B cell (primary cell): ENCODE measurements at places on chromosomes 1 and 21.
A peak's percentile ranks its signal among the peaks of the same experiment; 100 is the strongest.

GRCh38 chr1:62159940-62160348, 34.7 kb upstream of the L1TD1 start:
- no peak for DNase-seq

DNA sequence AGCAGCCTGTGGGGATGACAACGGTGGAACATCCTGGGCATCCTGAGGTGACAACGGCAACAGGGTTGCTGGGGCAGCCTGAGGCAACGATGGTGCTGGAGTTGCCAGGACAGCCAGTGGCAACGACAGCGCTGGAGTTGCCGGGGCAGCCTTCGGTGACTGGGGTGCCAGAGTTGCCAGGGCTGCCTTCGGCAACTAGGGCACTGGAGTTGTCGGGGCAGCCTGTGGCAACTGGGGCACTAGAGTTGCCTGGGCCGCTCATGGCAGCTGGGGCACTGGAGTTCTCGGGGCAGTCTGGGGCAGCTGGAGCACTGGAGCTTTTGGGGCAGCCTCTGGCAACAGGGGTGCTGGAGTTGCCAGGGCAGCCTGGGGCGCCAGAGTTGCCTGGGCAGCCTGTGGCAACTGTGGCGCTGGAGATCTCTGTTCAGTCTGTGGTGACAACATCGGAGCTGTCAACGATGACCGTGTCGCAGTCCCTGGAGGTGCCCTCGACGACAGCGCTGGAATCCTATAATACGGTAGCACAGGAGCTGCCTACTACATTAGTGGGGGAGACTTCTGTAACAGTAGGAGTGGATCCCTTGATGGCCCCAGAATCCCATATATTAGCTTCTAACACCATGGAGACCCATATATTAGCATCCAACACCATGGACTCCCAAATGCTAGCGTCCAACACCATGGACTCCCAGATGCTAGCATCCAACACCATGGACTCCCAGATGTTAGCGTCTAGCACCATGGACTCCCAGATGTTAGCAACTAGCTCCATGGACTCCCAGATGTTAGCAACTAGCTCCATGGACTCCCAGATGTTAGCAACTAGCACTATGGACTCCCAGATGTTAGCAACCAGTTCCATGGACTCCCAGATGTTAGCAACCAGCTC, 8.2 kb downstream of the SON start:
- no peak for DNase-seq

GRCh38 chr1:229905031-229905545, 161.9 kb upstream of the GALNT2 start:
- no peak for DNase-seq

GRCh38 chr1:43582162-43582566, 51.5 kb downstream of the PTPRF start:
- no peak for DNase-seq

DNA sequence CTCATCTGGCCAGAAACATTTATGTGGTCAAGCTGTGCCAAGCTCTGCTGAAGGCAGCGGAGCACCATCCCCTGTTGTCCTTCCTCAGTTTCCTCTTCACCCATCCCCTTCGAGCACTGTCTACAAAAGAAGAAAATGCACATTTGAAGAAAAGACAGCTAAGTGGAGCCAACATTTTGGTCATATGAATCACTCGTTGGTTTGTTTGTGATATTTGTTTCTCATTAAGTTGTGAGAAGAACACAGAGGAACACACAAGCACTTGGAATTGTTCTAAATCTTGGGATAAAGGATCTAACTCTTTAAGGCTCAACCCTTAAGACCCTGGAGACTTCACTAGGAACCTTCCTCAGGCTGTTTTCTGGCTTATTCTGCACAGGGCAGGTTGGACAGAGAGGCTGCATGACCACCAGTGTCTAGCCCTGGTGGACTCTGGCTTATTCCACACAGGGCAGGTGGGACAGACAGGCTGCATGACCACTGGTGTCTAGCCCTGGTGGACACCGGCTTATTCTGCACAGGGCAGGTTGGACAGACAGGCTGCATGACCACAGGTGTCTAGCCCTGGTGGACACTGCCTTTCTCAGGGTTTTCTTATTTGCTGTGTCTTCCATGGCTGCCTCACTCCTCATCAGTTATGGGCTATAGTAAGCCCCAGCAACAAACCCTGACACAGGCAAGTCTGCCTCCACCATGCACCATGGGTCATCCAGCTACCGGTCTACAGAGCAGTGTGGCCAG, 35.3 kb upstream of the COL6A2 start:
- no peak for DNase-seq

GRCh38 chr1:203754455-203754864, 10.5 kb upstream of the LAX1 start:
- peak; percentile 76 for DNase-seq

DNA sequence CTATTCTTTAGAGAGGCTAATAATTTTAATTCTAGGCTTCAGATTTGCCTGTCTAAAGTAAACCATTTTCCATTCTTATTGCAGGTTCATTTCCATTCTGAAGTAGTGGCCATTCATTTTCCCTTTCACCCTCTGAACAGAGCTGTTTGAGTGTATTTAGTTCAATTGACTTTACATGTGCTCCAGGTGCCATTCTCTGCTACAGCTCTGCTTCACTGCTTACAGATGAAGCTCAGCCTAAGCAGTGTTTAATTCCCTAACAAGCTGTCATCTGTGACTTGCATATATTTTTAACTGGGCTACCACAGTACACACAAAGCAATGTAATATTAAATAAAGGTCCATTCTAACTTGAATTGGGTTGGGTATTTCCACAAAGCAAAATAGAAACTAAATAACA, 1031.6 kb downstream of the KCNT2 start:
- DNase-seq = no peak

DNA sequence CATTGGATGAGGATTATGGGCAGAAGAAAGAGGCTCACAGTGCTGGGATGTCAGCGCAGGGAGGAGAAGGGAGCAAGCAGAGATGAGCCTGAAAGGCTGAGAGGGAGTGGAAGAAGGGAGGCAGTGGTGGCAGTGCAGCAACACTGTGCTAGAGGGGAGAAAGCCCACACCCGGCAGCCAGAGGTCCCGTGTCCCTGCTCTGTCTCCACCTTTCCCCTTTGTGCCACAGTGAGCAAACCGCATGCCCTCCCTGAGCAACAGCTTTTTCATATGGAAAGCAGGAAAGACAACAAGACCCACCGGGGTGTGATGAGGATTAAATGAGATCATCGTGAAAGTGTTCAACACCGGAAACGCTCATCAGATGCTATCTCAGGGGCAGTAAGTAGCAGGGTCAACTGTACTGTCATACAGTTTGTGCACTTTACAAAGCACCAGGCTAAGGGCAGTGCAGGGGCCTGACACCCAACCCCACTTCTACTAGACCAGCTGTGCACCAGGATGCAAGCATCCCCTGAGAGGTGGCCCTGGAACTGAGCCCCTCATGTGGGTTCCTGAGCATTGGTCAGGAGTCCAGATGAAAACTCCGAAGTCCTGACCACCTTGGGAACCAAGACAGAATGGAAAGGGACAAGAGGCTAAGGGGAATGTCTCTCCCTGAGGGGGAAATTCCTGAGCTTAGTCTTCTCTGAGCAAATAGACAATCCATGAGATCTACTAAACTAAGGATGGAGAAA, 9.1 kb downstream of the NHLH1 start:
- DNase-seq = peak; percentile 41
